ENCODE measurements at places on chromosomes 3 and 15. TPM values are rescaled to one million over a fixed set of nuclear protein-coding genes. Genes with fewer than 3 reads are reported as not detected.
A peak's percentile ranks its signal among the peaks of the same experiment; 100 is the strongest.

DNA sequence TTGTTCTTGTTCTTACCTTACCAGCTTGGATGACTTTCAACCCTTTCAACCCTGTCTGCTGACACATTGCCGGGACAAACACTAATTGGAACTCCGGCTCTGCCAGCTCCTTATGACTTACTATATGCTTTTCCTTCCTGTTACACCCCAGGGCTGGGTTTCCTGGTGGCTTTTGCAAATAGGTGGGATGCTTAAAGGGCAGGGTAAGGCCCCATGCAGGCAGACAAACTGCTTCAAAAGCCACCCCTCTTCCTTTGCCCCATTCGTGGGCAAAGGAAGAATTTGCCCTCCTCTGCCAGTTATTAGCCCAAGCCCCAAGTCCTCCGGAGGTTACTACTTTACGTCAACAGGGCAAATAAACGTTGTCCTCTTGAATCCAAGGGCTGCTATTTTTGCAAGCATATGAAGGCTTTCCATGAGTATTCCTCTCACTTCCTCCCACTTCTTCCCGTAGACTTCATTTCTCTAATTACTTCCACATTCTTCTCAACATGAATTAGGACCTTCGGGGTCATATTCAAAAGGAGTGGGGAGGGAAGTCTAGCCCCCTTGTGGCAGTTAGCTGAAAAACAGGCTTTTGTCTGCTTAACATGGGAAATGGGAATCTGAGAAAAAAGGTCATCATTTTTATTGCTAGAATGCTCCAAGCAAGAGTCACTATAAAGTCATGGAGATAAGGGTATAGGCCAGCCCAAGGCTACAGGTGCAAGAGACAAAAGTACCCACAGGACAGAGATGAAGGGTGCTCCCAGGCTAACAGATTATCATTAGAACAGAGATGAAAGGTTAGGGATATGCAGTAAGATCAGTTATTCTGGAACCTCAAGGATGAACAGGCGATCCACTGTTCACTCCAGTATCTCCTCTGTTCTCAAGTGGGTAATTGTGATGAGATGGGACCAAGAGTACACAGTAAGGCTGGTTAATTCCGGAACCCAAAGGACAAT lies 56.3 kb upstream of the FSTL1 start:
- DNase-seq, result peak; percentile 77

DNA sequence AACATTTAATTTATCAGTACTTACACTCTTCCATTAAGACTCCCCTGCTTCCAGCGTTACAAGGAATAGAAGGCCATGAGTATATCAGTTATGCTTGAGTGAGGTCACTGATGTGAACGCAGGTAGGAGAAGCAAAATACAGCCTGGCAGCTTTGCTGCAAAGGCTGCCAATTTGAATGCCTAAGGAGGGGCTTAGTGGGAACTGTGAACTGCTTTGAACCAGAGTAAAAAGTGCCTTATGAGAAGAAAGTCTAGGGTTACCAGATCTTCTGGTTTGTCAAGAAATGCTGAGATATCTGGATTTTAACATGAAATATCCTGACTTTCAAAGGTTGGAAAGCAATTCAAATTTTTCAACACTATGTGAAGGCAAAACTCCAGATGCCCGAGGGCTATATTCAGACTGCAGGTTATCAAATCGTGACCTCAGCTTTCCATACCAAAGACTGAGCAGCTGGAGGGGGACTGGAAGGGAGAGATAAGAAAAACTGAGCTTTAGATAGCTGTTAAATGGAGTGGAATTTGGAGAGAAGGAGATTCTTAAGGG lies 446.3 kb upstream of the NECTIN3 start:
- DNase-seq, result no peak

- DNase-seq, result peak; percentile 29
These were observed 121.9 kb upstream of the POU1F1 start for GRCh38 chr3:87398168-87398801.

DNA sequence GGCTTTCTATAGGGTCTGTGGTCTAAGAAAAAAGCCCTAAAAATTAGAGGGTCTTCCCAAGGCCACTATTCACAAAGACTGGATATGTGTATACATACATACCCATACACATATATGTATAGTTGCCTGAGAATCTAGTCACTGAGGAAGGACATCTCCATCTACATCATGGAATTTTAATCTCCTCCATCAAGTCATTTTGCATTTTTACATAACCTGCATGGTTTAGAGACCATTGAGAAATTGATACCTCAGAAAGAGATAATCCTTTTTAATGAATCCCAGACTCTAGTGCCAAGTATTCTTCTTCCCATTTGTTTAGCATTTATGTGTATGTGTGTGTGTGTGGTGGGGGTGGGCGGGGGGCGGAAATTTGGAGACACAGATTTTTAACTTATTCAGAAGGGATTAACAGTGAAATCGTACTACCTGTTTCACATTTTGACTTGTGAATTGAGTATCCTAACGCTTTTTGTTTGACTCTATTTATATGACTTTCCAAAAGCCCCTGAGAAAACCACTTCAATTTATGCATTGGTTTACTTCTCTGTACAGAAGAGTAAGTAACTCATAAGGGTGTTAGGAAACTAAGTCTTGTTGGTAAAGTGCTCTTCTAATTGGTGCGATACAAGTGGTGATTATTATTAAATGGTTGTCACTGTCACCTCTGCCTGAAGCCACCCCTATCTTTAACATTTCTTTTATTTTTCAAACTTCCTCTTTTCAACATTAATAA lies 166.9 kb downstream of the MEIS2 start:
- DNase-seq, result no peak

GRCh38 chr3:128247666-128248409 lies 94.6 kb downstream of the EEFSEC start:
- DNase-seq, result no peak

GRCh38 chr3:146493221-146493620 lies 23.9 kb upstream of the PLSCR2 start:
- no peak for DNase-seq

- no peak for DNase-seq
These were observed 332.2 kb upstream of the RBMS3 start for GRCh38 chr3:28948685-28949084.

GRCh38 chr3:8319935-8320634 lies 181.5 kb upstream of the LMCD1 start:
- DNase-seq, result peak; percentile 81

DNA sequence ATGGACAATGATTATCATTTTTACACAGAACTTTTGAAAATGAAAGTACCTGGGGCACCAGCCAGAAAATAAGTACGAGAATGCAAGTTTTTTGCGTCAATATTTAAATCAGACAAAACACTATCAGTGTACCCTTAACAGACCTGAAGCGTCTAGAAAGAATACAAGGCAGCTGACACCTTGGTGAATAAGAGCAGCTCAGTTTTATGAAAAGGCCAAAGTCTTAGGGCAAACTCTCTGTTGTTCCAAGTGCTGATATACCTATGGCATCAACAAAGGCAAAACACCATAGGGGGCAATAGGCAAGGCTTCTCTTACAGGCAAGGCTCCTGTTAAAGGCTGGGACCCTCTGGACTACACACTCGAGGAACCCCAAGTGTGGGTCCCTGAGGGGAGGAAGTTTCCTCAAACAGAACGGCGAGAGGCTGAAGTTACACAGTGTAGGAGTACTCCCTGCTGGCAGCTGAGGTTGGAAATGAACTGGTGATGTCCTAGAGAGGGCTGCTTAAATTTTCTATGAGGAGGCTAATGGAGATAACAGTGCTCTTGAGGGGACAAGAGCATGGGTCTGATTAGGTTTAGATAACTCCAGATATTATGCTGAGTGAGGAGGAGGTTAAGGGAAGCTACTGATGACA lies 291.0 kb downstream of the TIGIT start:
- DNase-seq, result no peak

DNA sequence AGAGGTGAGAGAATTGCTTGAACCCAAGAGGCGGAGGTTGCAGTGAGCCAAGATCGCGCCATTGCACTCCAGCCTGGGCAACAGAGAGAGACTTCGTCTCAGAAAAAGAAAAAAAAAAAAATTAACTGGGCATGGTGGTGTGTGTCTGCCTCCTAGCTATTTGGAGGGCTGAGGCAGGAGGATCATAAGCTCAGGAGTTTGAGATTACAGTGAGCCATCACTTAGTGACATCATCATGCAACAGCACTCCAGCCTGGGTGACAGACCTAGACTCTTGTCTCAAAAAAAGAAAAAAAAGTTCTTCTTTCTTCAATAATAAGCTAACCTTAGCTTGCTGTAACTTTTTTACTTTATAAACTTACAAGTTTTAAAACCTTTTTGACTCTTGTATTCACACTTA lies 99.8 kb downstream of the SLMAP start:
- DNase-seq, result peak; percentile 41

DNA sequence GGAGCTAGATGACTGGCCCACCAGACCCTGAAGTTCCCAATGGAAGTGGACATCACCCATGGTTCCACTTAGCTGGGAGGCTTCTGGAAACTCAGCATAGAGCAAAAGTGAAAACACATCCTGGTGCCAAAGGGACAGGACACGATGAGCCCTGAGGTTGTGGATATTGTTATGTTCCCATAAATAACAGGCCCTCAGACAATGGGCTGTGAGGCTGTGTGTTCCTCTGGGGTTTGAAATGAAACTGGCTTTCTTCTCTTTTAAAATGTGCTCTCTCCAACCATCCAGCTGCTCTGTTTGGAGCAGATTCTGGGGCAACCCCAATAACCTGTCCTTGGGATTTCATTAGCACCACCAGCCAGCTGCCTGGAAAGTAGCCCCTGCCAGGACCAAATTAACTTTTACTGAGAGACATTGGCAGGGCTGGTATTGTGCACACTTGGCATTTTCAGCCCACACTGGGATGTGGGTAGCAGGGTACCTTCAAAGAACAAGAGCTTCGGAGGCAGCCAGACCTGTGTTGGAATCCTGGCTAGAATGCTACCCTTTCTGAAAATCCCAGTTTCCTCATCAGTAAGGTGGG lies 97.5 kb downstream of the DNAJB8 start:
- no peak for DNase-seq

DNA sequence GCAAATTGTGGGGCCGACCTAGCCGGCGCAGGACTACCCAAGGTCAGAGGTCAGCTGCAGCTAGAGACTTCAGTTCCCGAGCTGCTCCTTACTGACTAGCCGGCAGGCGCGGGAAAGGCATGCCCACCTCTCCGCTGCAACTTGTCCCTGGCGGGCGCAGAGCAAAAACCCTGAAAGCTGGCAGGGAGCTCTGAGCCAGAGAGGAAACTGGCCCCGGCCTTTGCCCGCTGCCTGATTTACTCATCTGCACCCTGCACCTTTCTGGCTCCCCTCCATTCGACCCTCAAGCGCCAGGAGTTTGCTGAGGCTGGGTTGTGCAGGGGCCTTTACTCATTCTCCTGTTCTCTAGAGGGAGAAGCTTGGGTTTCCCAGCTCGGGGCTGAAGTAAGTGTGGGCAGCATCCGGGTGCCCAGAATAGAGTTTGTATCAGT lies 1.5 kb downstream of the ZIC4 start:
- no peak for DNase-seq

DNA sequence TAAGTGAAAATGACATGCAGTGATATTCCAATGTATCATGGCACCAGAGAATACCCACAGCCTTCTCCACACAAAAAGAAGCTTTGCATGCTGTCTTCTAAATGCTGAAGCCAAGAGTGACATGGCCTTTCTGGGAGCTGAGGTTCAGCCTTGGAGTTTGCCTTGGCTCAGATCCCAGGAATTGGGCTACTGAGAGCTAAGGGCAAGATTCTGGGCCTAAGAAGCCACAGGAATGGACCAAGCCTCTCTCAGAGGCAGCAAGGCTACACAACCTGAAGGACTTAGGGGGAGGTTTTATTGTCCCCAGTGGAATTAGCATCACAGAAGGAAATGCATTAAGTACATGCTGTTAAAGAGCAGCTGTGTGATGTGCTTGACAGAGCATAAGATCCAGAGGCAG lies 1078.5 kb downstream of the TUSC7 start:
- DNase-seq, result peak; percentile 83

DNA sequence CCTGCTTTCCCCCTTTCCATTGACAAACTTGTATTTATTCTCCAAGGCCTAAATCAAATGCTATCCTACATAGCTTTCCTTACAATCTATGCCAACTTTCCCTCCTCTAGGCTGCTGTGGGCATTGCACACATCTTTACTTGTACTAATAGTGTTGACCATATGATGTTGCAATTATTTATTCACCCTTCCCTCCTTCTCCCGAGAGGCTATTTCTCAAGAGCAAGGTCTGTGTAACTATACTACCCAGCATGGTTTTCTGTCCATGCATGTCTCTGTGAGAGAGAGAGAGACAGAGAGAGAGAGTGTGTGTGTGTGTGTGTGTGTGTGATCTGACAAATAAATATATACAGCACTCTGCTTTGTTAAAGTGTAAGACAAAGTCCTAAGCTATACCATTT lies 63.8 kb downstream of the GTPBP8 start:
- DNase-seq, result peak; percentile 84

GRCh38 chr3:141493184-141493583 lies 6.4 kb downstream of the RASA2 start:
- no peak for DNase-seq

GRCh38 chr3:112829046-112829445 lies 17.6 kb downstream of the CD200R1L start:
- no peak for DNase-seq

GRCh38 chr3:354432-354831 lies 157.9 kb downstream of the CHL1 start:
- DNase-seq, result peak; percentile 50

GRCh38 chr3:27721717-27722564 lies at the start of gene EOMES:
Gene EOMES (minus strand): TSS chr3:27722323. CDS start chr3:27722294, 29 bp downstream.
- peak; percentile 56 for DNase-seq

DNA sequence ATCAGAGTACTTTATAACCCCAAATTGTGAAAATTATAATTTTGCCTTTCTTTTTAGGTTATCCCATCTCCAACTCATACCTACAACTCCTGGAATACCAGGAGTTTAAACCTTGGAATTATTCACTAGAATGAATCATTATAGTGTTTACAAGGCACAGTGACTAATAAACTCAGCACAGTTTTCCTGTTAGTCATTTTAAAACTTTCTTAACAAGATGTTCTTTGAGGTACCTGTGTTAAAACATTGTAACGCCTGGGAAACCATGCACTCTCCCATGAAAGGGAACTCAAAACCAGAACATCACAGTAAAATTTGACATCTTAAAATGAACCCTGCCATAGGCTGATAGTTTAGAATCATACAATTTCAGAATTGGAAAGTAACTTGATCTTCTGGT lies 132.4 kb upstream of the OSTN start:
- DNase-seq, result peak; percentile 81

Gene EFHB
- polyA plus RNA-seq, result 1.3 TPM

Gene GPR160
- 0.73 TPM for polyA plus RNA-seq

Gene SERINC4
- polyA plus RNA-seq, result not detected

Gene GNAI2
- 424 TPM for polyA plus RNA-seq

Gene A4GNT
- not detected for polyA plus RNA-seq

Gene SAMD7
- not detected for polyA plus RNA-seq
